ENCODE measurements at places on chromosomes 4 and X.

- no peak for DNase-seq
Observed at GRCh38 chrX:97629597-97629985, 745.9 kb downstream of the RPA4 start.

DNA sequence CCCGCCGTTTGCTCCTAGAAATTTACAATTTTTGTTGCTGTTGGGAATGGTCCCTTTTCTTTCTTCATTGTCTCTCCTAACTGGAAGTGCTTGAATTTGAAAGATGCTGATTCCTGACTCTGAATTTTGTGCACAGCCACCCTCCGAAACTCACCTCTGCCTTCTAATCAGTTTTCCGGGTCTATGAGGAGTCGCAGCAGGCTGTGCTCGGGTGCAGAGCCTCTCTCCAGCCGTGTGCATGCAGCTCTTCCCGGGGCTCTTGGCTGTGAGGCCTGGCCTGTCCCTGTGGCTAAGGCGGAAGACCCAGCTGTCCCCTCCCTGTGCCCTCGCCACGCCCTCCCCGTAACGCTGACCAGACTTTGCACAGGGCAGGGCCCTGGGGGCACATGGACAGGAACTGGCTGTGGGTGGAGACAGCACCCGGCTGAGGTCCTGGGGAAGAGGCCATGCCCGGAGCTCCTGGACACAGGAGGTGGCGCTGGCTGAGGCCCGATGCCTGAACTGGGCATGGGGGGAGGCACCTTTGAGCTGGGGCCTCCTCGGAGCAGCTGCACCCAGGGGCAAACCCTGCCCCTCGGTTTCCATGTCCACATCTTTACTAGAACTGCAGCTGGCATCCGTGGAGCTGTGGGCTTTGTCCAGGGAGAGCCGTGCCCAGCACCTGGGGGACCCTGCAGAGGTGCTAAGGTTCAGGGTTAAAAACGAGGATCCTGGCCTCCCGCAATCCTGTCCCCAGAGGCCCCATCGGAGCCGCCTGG lies 32.6 kb upstream of the SPON2 start:
- DNase-seq = no peak

DNA sequence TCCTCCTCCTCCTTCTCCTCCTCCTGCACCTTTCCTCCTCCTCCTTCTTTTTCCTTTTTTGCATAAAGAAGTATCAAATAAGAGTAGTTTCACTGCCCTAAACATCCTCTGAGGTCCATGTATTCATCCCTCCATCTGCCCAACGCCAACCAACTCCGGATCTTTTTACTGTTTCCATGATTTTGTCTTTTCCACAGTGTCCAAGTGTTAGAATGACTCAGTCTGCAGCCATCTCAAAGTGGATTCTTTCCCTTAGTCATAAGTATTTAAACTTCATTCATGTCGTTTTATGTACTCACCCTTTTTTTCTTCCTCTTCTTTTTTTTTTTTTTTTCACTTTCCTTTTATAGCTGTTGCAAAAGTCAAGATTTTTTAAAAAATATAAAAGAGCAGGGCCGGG lies 12.9 kb downstream of the CSF2RA start:
- no peak for DNase-seq

DNA sequence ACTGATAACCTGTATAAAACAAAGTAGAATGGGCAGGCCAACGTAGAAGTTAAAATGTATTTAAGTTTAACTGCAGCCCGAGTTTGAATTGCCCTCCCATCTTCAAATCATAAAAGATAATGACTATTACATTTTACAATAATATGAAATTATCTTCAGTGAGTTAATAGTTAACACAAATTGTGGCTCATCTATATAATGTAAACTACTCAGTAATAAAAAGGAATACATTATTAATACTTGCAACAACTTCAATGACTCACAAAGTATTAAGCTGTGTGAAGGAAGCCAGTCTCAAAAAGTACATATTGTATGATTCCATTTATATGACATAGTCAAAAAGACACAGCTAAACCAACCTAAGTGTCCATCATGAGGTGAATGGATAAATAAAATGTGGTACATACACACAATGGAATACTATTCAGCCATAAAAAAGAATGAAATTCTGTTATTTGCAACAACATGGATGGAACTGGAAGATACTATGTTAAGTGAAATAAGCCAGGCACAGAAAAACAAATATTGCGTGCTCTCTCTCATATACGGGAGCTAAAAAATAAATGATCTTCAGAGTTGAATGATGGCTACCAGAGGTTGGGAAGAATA lies 7.8 kb downstream of the PLRG1 start:
- DNase-seq = no peak

DNA sequence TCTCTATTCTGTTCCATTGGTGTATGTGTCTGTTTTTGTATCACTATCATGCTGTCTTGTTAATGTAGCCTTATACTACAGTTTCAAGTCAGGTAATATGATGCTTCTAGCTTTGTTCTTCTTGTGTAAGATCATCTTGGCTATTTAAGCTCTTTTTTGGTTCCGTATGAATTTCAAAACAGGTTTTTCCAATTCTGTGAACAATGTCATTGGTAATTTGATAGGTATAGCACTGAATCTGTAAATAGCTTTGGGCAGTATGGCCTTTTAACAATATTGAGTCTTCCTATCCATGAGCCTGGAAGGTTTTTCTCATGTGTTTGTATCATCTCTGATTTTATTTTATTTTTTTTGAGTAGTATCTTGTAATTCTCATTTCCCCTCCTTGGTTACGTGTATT lies 94.3 kb downstream of the ANAPC10 start:
- DNase-seq = no peak

GRCh38 chrX:47232197-47232802 lies 509 bp upstream of the USP11 start:
- DNase-seq = peak; percentile 15

- no peak for DNase-seq
Observed at GRCh38 chrX:104854790-104855340, 288.9 kb downstream of the IL1RAPL2 start.

DNA sequence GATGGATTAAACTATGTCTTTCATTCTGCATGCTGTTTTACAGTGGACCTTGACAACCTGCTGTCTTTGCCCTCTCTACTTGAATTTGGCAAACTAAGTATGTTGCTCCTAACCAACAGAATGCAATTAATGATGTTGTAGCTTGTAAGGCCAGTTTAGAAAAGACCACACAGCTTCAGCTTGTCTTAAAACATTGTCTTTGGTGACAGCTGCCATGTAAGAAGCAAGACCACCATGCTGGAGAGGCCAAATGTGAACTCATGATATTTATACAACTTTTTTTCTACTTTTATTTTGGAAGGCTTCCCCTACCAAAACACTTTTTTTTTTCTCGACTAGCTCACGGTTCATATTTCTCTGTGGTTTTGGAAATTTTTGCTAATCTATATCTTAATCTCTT lies 278.0 kb upstream of the GNPDA2 start:
- no peak for DNase-seq

DNA sequence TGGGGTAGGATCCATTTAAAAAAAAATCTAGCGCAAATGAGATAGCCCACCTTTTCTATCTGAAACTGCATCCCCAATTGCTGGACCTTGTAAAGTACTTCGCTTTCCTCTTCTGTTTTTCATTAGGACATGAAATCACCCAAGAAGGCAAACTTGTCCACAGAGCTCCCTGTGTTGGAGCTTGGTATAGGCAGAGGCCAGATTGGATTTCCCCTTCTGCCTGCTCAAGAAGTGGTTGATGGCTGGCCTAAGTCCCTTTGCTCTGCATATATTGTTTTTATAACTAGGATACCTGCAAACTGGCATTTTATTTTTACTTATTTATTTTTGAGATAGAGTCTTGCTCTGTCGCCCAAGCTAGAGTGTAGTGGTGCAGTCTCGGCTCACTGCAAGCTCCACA lies 28.4 kb downstream of the RNF4 start:
- no peak for DNase-seq

DNA sequence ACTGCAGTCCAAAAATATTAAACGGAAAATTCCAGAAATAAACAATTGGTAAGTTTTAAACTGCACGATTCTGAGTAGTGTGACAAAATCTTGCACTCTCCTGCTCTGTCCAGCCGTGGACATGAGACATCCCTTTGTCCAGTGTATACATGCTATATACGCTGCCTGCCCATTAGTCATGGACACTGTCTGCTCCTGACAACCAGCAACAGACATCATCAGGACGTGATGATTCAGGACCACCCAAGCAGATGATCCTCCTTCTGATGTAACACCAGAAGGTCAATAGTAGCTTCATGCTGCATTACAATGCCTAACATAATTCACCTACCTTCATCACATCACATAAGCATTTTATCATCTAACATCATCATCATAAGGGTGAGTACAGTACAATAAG lies 36.3 kb downstream of the ATRX start:
- no peak for DNase-seq

- no peak for DNase-seq
Observed at GRCh38 chr4:76426272-76426671, 5.3 kb upstream of the CCDC158 start.

DNA sequence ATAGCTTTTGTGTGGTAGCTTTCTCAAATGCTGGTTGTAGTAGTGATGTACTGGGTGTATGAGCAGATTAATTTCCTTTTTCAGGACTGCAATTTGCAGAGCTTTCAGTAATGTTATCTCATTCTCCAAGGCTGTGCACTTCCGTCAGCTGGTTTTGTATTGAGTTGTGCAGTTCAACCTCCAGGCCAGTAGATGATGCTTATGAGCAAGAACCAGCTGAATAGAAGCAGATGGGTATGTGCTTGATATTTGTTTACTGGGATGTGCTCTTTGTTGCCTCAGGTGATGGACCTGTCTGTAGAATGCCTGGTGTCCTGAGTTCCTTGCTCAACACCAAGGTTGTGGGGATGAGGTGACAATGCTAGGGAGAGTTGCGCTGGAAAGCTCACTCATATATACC lies 462.8 kb downstream of the PCDH18 start:
- no peak for DNase-seq

- DNase-seq = no peak
Observed at GRCh38 chr4:80173841-80174240, 23.5 kb upstream of the PRDM8 start.

- no peak for DNase-seq
Observed at GRCh38 chr4:86848136-86848535, 1.0 kb downstream of the SLC10A6 start.

- DNase-seq = no peak
Observed at GRCh38 chr4:143356493-143356892, 19.8 kb downstream of the GAB1 start.

GRCh38 chrX:136065044-136065671 lies 79.9 kb downstream of the SLC9A6 start:
- DNase-seq = peak; percentile 35

DNA sequence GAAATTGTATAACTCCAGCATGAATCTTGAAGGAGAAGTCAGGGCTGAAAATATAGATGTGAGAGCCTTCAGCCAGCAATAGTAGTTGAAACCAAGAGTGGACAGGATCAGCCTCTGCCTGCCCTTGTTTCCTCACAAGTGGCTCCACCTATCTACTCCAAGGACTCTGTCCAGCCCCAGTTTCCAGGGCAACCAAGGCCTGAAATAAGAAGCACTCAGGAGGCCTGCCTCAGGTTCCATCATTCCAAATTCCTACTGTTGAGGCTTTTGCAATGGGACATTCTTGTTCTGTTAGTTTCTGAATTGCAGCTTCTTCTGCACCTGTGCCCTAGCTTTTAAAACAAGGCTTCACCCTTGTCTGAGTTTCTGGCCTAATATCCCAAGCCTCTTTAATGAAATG lies 41.6 kb downstream of the TRPC5OS start:
- no peak for DNase-seq

DNA sequence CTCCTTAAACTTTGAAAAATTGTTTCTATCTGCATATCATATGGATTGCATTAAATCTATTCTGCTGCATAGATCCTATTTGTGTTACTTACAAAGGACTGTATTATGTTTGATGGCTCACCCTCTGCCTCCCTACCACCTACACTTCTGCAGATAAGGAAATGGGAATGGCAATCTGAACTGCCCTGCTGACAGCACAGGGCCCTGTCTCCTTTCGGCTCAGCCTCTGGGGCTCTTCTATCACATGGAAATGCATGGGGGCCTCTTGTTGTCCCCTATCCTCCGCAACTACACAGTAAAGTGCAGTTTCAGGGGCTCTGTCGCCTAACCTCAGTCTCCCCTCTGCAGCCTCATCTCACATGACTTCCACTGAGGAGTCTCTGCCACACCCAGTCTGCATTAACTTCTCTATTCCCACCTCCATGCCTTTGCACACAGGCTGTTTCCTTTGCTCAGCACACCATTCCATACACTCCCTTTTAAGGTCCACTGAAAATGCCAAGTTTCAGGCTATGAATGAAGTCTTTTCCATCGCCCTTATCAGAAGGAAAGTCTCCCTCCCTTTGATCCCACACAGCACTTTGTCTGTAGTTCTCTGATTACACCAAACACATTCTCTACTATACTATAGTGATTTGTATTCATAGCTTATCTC lies 12.5 kb downstream of the RELL1 start:
- no peak for DNase-seq

GRCh38 chr4:114509340-114509739 lies 89.3 kb upstream of the UGT8 start:
- no peak for DNase-seq

- DNase-seq = no peak
Observed at GRCh38 chrX:10404436-10404835, 215.9 kb downstream of the MID1 start.

GRCh38 chr4:6225469-6225868 lies 25.1 kb upstream of the JAKMIP1 start:
- DNase-seq = peak; percentile 21

- DNase-seq = no peak
Observed at GRCh38 chr4:118712872-118713271, 27.7 kb downstream of the METTL14 start.

DNA sequence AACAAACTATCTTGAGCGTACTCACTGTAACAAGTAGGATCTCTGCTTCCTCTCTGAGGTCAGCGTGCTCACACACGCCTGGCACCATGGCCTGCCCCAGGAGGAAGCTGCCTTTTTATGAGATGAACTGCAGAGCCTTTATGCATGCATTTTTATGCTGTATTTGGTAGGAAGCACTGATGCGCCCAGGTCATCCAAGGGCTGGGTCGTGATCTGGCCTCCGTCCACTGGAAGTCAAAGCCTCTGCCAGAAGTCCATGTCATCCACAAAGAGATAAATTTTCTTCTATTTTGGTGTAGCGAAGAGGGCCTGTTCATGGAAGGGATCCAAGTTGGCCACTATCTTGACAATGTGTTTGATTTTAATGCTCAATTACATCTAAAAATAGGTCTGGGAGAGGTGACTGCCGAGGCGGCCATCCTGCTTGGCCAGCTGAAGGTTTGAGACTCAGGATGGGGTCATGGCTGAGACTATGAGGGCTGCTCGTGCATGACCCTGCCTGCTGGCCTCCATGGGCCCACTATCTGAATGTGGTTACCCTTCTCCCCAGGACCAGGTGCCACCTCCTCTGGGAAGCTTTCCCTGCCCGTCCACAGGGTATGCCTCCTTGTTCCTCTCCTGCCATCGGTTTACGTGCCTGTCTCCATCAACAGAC lies 50.3 kb downstream of the HTRA3 start:
- DNase-seq = no peak

DNA sequence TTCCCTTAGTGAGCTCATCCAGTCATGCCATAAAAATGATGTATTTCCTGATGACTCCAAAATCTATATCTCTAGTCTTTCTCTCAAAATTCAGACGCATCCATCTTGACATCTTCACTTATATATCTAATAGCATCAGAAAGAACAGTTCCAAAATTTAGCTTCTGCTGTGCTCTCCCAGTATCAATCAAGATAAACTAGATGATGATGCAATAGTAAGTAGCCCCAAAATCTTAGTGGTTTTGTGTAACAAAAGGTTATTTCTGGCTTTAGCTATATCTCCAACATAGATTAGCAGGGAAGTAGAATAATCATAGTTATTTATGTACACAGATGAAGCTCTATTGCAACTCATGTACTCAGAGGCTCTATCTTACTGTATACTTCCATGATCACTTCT lies 382.5 kb upstream of the ADGRL3 start:
- DNase-seq = no peak
